ENCODE measurements at places on chromosomes 11 and 22.

- DNase-seq, result no peak
Observed at GRCh38 chr22:32020117-32020516, 22.9 kb upstream of the SLC5A1 start.

DNA sequence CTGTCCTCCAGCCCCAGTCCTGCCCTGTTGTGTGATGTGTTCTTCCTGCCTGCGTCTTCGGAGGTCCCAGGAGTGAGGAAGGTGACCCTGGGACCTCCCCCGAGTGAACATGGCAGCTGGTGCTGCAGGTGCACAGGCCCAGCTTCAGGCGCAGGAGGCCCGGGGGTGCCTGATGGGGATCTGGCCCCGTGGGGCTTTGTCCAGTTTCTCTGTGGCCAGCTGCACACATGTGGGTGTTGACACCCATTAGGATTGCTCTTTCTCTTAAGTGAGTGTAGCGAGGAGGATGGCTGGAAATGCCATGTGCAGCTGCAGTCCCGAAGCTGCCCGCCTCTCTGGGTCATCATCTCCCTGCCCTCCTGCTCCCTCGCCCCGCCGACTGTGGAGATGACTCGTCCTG, 1279.7 kb downstream of the BRD1 start:
- DNase-seq, result no peak

- no peak for DNase-seq
Observed at GRCh38 chr11:537622-538430, 499 bp downstream of the LRRC56 start.

- no peak for DNase-seq
Observed at GRCh38 chr22:46453006-46453828, 84.2 kb downstream of the CELSR1 start.

DNA sequence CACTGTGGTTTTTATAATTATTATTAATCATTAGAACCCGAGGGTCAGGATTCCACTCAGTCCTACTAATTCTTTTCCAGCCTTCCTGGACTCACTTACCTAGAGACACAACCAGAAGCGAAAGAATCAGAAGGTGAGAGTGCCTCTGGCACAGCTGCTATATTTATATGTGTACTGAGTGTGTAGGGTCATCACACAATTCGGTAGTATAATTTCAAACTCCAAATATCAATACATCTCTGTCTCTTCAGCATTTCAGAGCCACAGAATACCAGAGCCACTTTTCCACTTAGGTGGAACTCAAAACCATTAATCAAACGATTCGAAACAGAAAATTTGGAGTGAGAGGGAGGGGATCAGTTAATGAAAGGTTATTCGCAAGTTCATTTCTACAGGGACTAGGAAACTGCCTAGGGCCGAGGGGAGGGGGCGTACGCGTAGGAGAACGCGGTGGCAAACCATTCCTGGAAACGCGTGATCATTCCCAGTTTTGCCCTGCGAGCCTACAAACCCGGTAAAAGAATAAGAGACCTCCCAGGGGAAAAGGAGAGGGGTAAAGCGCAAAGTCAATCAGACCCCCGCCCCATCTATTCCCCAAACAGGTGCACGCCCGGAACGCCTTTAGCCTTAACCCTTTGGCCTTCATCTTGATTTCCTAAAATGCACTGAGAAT, 5.4 kb downstream of the BSX start:
- DNase-seq, result no peak

DNA sequence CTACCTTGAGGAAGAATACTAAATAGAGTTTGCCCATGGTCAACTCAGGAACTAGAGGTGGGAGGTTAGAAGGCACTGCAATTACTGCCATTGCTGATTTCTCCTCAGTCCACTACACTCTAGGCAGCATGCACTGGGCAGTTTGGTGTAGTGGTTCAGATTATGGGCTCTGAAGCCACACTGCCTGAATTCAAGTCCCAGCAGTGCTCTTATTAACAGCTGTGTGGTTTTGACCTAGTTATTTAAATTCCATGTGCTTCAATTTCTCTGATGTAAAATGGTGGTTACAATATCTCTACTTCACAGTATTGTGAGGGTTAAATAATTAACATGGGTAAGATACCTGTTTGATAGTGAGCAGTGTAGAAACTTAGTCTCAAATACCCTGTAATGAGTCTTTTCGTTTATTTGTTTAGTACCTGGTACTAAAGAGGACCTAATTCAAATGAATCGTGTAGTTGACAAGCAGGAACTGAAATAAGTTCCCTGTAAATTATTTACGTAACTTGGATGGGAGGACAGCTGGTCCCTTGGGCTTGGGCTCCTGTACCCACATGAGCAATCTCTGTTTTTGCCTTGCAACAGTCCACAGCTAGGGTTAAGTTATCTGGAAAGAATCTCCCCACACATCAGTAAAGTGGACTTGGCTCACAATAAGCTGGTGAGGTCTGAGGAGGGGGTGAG, 17.8 kb downstream of the PRR5L start:
- DNase-seq, result no peak

GRCh38 chr11:31809857-31810778, 1.0 kb downstream of the PAX6 start:
- no peak for DNase-seq

DNA sequence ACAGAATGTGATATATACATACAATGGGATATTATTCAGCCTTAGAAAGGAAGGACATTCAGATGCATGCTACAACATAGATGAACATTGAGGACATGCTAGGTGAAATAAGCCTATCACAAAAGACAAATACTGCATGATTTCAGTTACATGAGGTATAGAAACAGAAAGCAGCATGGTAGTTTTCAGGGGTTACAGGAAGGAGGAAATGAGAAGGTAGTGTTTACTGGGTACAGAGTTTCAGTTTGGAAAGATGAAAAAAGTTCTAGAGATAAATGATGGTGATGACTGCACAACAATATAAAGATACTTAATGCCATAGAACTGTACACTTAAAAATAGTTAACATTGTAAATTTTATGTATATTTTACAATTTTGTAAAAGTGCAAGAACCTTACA, 266.7 kb upstream of the C11orf87 start:
- DNase-seq, result no peak

GRCh38 chr11:131463162-131463561, 92.7 kb downstream of the NTM start:
- DNase-seq, result no peak

DNA sequence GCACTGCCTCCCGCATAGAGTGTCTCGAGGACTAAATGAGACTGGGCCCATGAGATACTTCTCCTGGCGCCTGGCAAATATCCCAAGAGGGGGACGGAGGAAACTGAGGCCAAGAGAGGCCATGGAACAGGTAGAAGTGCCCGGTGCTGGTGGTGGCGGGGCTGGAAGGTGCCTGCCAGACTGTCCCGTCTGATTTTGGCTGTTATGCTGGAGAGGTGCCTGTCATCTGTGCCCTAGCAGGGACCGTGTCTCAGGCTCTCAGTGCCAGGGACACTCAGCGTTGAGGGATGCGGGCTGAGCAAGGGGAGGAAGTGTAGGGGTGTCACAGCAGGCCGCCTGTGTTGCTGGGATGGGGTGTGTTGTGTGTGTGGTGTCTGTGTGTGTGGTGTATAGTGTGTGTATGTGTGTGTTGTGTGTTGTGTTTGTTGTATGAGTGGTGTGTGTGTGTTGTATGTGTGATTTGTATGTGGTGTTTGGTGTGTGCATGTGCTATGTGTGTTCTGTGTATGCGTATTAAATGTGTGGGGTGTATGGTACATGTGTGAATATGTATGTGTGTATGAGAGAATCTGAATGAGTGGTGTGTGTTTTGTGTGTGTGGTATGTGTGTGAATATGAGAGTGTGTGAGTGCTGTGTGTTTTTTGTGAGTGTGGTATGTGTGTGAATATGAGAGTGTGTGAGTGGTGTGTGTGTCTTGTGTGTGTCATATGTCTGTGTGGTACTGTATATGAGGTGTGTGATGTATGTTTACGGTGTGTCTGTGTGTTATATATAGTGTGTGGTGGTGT, 21.3 kb upstream of the SHISAL1 start:
- DNase-seq, result no peak

Measured in CD4-positive, alpha-beta T cell treated with Interferon gamma for 1 hour (primary cell).